ENCODE measurements at places on chromosomes 3 and 15.

DNA sequence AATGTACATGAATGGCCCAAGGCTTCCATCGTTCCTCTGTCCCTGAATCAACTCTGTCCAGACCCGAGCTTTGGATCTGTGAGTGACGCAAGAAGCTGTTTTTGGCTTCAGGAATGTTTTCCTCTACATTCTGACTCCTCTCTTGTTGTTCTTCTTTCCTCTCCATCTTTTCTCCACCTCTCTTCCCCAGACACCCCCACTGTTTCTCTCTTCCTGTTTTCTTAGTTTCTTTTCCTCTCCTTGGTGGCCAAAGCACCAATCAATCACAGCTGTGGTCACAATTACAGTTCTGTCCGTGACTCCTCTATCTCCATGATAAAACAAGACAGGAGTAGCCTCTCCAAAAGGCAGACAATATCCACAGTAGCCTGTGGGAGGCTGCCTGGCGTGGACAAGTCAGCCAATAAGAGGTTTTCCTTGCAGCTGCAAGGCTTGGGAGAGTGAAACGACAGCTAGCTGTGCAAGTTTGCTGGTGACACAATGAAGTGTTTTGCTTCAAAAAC is 4.9 kb upstream of the TMEM212 start:
- DNase-seq = peak; percentile 39

- DNase-seq = no peak
Observed at GRCh38 chr15:90382320-90382719, 5.7 kb upstream of the IQGAP1 start.

- no peak for DNase-seq
Observed at GRCh38 chr3:119063471-119063870, 28.8 kb upstream of the IGSF11 start.

DNA sequence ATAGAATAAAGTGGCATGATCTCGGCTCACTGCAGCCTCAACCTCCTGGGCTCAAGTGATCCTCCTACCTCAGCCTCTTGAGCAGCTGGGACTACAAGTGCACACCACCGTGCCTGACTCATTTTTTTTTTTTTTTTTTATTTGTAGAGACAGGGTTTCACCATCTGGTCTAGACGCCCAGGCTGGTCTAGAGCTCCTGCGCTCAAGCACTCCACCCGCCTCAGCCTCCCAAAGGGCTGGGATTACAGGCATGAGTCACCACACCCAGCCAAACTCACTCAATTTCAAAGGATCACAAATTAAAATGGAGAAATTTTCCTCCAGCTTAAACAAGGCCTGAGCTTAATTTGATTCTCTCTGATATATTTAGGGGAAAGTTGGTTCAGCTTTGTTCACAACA is 27.3 kb upstream of the NMB start:
- DNase-seq = no peak

DNA sequence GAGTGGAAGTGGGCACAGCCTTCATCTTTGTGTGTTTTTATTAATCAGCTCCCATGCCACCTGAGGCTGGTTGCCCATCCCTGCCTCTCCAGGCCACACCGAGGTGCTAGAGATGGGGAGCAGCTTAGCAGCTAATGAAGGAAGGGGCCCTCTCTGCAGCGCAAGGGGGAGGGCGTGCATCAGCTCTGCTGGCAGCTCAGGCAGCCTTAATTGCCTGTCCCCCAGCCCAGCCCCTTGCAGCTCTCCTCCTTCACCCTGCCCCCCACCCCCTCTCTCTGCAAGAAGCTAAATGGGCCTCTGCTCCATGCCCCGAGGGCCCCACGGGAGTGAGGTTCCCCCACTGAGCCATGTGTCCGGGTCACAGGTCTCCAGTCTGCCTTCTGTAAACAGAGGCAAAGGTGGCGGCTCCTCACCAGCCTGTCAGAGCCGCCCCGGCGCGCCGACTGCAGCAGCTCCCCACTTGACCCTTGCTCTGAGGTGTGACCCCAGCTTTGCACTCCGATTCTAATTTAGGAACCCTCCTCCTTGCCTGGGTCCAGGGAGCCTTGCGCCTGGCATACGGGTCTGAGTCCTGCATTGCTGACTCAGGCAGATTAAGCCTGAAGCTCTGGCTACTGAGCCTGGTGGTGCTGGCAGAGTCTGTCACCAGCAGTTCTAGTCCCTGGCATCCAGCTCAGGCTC is 27.9 kb upstream of the NTRK3 start:
- no peak for DNase-seq

DNA sequence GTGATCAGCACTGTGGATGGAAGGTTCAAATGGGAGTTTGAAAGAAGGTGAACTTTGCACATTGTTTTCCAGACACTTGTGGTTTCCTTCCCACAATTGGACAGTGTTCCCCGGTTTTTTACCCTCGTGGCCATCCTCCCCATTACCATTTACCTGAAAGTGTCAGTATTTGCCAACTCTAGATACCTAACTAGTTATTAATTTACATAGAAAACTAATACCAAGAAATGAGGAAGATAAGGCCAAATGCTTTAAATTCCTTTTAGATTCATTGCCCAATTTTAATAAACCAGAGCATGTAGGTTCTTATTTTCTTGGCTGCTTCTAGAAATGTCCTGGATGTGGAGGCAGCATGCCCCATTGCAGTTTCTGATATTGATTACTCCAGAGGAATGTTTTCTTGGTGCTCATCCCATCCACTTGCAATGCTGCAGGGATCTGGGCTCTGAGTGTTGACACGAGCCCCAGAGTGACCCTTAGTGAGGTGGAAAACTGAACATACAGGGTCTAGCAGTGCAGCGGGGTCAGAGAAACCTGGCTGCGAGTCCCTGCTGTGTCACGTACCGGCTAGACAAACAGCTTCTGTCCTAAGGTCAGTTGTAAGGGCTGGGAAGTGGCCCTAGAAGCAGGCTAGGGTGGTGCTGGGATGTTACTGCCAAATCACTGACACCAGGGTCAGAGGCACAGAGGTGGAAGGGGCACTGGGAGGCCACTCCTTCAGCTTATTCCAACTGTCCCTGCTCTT is 23.5 kb downstream of the LSM3 start:
- DNase-seq = peak; percentile 38

DNA sequence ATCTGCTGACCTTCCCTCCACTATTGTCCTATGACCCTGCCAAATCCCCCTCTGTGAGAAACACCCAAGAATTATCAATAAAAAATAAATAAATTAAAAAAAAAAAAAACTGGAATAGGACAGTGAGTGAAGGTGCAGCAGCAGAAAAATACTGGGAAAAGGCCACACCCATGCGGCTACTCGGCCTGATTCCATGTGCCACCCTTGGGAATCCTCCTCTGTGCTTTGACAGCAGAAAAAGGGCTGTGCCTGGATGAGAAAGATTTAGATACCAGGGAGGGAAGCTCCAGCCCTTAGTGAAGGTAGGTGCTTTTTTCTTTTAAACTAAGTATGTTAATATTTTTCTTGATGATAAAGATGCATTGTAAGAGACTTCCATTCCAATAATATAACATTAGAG is 107.8 kb downstream of the CTNNB1 start:
- no peak for DNase-seq

DNA sequence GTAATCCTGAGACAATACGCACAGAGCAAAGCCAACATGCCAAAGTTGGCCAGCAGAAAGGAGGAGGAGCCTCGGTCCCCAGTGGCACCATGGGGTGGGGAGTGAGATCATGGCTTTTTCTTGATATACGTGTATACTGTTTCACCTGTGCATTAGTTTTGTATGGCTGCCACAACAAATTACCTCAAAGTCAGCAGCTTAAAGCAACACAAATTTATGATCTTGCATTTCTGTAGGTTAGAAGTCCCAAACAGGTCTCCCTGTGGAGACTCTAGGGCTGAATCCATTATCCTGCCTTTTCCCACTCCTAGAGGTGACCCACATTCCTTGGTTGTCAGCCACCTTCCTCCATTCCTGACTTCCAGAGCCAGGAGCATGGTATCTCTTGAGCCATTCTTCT is 176.9 kb upstream of the NSMCE3 start:
- no peak for DNase-seq

DNA sequence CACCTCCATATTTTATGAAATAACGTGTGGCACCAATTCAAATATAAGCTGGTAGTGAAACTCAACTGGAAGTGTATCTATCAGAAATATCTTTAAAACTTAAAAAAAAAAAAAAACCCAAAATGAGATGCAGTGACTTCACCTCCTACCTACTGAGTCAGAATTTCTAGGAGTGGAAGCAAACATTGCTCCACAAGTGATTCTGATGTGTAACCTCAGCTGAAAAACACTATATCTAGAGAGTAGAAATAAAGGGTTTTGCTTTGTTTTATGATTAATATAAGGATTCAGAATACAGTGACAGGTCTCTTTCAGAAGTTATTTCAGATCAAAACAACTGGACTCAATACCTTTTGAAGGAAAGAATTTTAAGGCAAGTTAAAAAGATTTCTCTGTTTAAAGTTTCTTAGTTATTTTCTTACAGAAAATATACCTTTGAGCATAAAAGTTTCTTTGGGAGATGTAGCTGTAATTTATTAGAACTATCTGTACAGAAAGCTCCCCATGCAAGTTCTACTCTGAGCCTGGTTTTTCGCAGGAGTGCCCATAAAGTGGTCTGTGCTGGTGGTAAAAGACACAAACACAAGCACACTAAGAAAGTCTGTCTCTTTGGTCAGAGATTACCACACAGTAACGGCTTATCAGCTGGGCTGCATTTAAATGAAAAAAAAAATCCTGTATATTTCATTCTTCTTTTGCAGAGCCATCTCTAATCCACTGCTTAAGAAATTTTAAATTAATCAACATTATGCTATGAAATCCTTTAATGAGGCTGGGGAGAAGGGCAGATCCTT is 59.9 kb upstream of the PPIB start:
- no peak for DNase-seq

- DNase-seq = peak; percentile 15
Observed at GRCh38 chr3:51340989-51341636, 44.0 kb upstream of the MANF start.
